CD4-positive, alpha-beta T cell treated with Interleukin-4 for 4 hours (primary cell): ENCODE measurements at places on chromosomes 13 and 19.
A peak's percentile ranks its signal among the peaks of the same experiment; 100 is the strongest.

DNA sequence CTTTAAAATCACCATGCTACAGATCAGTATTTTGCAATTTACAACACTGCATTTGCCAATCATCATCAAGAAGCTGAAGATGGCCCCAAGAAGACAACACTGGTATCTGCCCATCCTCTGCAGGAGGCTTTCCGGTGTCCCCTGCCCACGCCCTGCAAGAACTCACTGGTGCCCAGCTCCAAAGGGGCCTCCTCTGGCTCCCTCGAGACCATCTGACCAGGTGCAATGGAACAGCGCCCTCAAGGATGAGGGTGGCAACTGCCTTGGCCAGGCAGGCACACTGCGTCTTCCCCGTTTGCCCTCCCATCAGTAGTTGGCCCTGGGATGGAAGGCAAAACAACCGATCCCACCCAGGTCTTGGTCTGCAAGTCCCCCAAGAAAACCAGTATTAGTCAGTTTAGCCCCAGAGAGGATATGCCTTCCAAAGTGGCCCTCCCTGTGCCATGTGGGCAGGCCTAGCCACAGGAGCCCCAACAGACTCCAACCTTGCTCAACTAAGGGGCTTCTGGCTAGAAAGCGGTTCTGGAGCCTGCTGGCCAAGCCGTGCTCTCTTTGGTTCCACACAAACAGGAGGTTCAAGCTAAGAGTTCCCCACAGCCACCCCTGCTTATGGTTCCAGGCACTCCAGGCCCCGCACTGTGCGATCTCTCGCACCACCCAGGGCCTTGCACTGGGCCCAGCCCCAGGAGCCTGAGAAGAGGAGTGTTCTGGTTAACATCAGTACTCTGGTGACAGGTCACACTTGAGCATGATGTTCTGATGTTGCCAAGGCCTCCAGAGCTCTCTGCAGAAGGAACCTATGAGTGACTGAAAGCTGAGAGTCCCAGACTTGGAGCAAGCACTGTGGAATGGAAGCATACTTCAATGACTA lies 4.7 kb downstream of the PCID2 start:
- DNase-seq = no peak

- no peak for DNase-seq
Observed at GRCh38 chr13:69274231-69274630, 833.4 kb upstream of the ATXN8OS start.

GRCh38 chr19:5048091-5048726 lies 79.3 kb downstream of the KDM4B start:
- DNase-seq = peak; percentile 34

GRCh38 chr19:30663611-30664174 lies 291.5 kb downstream of the ZNF536 start:
- DNase-seq = no peak

DNA sequence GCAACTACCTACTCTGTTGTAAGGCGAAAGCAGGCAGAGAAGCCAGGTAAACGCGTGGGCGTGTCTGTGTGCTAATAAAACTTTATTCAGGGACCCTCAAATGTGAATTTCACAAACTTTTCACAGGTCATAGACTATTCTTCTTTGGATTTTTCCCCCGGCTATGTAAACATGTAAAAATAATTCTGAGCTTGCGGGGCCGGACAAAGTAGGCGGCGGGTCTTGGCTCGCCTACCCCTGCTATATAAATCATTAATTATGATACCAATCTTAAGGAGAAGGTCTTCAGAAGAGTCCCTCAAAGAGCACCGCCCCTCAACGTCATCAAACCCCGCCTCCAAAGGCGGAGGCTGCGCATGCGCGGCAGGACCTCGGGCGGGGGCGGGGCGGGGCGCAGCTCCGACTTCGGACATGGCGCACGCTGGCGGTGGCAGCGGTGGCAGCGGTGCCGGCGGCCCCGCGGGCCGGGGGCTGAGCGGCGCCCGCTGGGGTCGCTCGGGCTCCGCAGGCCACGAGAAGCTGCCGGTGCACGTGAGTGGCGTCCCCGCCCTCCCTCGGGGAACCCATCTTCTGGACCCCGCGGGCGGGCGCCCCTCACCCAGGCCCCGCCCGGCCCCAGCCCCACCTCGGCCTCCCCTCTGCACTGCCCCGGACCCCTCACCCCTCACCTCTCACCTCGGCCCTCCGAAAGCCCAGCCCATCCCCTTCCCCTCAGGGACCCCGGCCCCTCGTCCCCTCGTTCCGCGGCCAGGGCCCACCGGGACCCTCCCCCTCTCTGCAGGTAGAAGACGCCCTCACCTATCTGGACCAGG lies at the start of gene SIN3B:
TSS of gene SIN3B (plus strand) at position 389 of the 812 bp plus-strand sequence. CDS start at position 412, 23 bp downstream.
- DNase-seq = peak; percentile 88

DNA sequence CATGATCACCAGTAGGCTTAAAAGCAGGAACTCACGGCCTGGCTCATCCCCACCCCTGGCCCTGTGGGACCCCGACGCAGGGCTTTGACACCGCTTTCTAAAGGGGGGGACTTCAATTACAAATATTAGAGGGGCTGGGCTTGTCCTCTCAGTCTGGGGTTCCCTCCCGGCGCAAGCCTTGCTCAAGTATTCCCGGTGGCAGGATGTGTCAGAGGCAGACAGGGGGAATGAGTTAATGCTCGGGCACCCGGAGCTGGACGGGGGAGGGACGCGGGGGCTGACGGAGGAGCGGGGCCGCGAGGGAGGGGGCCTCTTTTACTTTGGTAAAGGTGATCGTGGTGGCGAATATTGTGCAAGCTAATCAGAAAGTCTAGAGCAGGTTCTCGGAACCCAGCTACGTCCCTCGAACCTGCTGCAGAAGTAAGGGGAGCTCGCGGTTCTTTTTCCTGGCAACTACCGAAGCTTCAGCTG lies 1.1 kb downstream of the FGF14 start:
- no peak for DNase-seq

GRCh38 chr19:27865927-27866777 lies 1346.8 kb downstream of the UQCRFS1 start:
- no peak for DNase-seq

GRCh38 chr13:42623916-42624315 lies 50.0 kb downstream of the TNFSF11 start:
- no peak for DNase-seq

- DNase-seq = no peak
Observed at GRCh38 chr13:100541897-100542825, 46.4 kb downstream of the GGACT start.

- peak; percentile 64 for DNase-seq
Observed at GRCh38 chr19:55251341-55252081, 7.3 kb downstream of the PPP6R1 start.

GRCh38 chr13:32956595-32956933 lies 59.7 kb upstream of the KL start:
- DNase-seq = no peak

- no peak for DNase-seq
Observed at GRCh38 chr13:53197424-53197823, 168.8 kb downstream of the OLFM4 start.

DNA sequence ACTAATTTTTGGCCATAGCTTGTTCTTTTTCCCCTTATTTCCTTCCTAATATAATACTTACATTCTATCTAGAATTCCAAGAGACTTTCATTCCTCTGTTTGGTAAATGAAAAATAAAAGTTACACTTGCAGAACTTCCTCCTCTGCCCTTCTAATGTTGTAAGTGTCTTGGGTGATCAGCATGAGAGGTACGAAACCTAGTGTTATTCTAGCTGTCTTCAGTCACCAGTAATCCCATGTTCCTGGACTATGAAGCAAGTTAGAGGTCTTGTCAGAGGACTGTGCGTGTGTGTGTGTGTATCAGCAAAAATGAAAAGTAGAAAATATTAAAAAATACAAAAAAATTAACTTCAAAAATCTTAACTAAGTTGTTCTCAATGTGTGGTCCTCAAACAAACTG lies 307.0 kb downstream of the SPRY2 start:
- no peak for DNase-seq

GRCh38 chr13:113747291-113747833 lies 11.7 kb upstream of the TMEM255B start:
- no peak for DNase-seq

GRCh38 chr13:101474419-101474957 lies 22.0 kb downstream of the ITGBL1 start:
- no peak for DNase-seq

DNA sequence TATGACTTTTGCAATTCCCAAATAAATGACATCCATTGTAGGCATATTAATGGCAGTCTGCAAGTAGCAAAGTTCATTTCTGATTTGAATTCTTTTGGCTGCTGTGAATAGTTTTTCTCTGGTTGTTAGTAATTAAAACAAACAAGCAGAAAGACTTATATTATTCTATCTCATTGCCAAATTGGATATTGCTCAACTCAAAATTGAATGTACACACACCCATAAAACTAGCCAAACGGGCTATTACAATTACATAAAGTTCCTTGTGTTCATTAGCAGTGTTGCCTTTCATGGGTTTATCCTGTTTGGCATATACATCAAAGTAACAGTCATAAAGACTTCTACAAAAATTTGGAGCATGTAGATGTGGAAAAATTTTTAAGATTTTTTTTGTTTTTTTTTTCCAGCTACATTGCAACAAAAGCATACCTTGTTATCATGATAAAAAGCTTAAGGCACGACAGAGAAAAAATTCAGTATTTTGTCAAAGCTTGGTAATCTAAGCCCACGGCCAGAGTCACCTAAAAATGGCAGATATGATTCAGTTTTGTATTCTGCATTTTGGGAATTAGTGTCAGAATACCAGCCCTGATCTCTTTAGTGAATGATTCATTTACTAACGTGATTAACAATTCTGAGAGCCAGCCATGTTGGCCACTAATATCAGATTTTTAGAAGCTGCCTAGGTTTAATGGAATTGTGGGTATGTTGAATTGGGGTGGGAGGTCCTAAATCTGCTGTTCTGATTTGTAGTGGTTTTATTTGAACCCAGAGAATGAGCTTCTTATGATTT lies 108.4 kb downstream of the KLF5 start:
- DNase-seq = no peak

DNA sequence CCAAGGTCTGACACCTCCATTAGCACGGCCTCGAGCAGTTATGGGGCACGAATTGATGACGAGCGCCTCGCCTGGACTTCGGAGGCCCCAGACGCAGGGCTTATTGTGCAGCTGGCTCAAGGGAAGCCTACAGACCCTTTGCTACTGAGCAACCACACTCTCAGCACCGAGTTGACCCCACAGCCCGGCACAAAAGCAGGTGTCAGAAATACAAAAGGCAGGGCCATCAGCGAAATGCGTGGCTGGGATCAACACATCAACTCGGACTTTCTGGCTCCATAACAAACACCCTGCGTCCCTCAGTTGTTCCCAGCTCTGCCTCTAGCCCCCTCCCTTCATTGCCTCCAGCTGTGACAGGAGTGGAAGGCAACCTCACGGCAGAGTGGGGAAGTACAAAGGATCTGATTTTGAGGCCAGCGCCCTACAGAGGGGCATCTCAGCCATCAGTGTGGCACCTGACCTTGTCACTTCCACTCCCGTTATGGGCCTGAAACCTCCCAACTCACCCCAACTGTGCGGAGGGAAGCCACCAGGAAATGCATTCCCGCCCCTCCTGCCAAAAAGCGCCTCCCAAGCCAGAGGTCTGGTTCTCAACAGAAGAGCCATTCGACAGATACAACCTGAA lies 18.0 kb downstream of the PEPD start:
- no peak for DNase-seq

DNA sequence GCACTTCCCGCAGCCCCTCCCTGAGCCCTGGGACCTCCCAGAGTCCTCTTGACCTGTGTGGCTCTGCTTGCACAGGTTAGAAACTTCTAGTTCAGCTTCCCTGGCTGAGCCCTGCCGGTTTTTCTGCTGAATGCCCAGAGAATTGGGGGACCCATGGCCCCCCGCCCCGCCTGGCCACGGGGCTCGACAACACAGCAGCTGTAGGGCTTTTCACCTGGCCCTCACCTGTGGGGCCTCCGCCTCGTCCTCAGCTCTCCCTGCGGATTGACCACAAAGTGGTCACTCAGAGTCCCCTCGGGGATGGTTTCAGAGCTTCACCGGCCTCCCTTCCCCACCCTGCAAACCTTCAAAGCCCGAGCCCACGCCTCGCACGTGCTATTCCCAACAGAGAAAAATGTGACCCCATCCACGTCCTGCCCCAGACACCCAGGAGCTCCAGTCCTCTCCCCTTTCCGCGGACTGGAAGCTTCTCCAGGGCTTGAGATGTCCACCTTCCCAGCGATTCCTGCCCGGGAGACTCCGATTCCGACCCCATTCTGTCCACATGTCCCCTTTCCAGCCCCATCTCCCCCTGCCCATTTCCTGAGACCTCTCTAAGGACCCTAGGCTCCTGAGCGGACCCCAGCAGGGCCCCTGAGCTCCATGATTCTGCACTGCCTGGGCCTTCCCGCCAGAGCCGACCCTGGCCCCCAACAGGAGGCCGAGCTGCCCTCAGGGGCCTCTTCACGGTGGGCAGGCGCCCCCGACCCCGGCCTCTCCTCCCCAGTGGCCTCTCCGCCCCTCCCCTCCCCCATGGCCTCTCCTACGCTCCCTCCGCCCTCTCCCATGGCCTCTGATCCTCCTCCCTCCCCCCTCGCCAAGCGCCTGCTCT lies 41.9 kb downstream of the ANKRD10 start:
- no peak for DNase-seq

DNA sequence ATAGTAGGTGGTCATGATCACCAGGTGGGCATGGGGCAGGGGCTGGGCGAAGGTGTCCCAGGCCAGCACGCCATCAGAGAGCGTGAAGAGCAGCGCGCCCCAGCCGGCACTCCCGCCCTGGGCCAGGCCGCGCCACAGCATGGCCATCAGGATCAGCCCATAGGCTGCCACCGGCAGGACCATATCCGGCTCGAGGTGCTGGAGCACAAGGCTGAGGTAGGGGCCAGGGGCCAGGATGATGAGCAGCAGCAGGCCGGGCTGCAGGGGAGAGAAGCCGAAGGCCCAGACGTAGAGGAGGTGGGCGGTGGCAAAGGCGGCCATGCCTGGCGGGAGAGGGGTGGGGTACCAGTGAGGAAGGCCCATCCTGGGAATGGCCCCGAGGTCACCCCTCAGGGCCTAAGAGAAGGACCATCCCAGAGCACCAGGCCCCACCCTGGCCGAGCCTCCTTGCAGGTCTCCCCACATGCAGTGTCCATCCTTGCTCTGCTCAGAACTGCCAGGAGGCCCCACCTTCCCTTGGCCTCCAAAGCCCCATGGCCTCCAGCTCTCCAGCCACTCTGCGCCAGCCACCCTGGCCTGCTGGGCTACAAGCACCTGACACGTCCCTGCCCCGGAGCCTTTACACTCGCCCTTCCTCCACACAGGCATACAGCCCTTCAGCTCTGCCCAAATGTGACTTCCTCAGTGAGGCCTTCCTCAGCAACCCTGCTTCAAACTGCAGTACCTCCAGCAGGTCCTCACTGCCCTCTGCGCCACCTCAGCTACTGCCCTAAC lies 1.1 kb downstream of the TMEM86B start:
- no peak for DNase-seq

GRCh38 chr13:30702006-30702405 lies 33.3 kb upstream of the ALOX5AP start:
- DNase-seq = no peak
